ENCODE measurements at places on chromosomes 11 and 22.

DNA sequence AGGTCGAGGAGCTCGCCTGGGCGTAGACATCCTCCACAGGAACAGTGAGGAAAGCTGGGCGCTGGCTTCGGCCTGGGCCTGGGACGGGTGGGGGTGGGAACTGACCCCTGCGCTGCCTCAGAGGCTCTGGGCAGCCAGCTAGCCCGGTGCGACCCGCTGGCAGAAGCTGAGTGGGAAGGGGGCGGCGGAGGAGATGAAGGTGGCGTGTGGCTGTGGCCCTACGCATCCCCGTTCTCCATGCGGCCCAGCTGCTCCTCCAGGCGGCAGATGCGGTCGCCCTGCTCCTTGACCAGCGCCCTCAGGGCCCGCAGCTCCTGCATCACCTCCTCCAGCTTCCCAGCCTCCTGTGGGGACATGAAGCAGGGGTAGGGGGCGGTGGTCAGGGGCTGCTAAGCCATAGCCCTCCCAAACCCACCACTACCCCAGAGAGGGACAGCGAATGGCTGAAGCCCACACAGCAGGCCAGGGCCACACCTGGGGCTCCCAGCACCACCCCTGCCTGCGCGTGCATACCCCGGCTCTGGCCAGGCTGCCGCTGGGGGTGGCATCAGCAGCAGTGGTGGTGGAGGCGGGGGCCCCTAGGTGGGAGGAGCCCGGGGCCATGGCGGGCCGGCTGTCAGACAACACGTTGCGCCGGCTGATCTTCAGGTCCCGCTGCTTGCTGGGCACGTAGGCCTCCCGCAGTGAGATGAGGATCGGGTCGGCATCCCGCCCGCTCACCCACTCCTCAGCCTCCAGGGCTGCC, 848 bp upstream of the PTPRCAP start:
- DNase-seq, result peak; percentile 50

GRCh38 chr22:39545386-39546365, 13.1 kb upstream of the RPS19BP1 start:
- DNase-seq, result peak; percentile 41

GRCh38 chr11:62273789-62274275, 3.9 kb downstream of the SCGB2A2 start:
- no peak for DNase-seq

GRCh38 chr11:43644621-43645299, 35.8 kb upstream of the HSD17B12 start:
- DNase-seq, result no peak

- no peak for DNase-seq
Observed at GRCh38 chr11:130122141-130122575, 37.4 kb upstream of the ST14 start.

DNA sequence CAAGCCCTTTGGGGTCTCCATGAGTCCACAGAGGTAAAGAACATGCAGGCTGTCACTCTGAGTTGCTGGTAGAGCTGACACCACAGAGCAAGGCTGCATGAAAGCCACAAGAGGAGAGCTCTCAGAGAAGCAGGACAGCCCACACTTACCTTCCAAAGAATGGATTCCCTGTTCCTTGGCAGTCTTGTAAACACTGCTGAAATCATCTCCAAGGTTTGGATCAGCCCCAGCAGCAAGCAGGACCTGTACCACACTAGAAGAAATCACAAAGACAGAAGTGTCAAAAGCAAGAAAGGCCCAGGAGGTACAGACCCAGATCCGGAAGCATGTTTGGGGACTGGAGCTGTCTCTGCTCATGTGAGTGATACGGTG, 54.2 kb downstream of the CLPB start:
- no peak for DNase-seq

- no peak for DNase-seq
Observed at GRCh38 chr22:38137876-38138687, 27.6 kb upstream of the BAIAP2L2 start.

GRCh38 chr11:925158-925495, 543 bp upstream of the AP2A2 start:
- DNase-seq, result no peak

DNA sequence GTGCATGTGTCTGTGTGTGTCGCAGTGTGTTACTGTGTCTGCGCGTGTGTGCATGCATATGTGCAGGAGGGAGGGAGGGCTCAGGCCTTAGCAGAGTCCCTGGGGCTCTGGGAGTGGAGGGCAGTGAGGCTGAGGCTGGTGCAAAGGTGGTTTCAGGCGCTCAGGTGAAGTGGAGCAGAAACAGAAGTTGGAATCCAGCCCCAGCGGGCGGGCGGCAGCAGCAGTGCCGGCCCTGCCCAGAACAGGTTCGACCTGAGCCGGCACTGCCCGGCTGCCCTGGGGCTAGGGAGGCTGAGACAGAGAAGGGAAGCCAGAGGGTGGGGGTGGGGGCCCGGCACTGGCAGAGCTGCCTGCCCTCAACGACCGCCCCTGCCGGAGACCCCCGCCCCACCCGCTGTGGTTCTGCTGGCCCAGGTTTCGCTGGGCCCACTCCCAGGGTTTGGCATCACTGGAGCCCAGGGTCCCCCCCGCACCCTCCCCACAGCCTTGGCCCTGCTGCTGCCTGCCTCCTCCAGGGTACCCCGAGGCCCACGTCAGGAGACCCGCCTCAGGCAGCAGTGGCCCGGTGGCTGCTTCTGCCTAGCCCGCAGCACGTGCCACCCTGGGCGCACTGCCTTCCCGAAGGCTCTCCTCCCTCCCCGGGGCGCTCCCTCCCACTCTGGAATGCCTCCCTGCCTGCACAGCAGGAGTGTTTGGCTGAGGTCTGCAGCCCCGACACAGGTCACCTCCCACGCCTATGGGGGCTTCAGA, 13.3 kb downstream of the ASCL2 start:
- DNase-seq, result no peak

DNA sequence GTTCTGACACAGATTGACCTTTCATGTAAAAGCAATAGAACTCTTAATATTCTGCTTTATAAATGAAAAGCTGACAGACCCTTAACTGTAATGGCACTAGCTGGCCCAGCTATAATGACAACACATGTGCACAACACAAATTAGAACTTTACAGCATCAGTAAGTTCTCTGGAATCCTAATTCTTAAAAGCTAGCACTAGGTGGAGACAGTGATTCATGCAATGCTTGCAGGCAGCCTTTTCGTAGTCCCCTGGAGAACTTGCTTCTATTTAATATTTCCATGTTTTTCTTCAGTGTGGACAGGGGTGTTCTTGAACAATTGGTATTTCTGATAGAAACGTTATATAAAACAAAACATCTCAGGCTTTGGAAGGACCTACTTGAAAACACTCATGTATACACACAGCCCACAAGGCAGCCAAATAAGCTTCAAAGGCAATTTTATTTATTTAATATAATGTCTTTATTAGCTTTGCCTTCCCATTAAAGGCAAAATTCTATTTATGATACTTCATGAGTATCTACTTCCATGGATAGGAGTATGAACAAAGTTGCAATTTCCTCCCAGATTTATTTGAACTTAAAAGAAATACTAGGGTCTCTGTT, 374.3 kb upstream of the MPPED2 start:
- DNase-seq, result no peak

Data from stimulated activated CD8-positive, alpha-beta memory T cell treated with anti-CD3 and anti-CD28 coated beads, Interleukin-4, amount 100 ng/mL, for 1 hour (primary cell).